ENCODE measurements at places on chromosomes 6 and 20. TPM values are rescaled to one million over a fixed set of nuclear protein-coding genes. Genes with fewer than 3 reads are reported as not detected.

DNA sequence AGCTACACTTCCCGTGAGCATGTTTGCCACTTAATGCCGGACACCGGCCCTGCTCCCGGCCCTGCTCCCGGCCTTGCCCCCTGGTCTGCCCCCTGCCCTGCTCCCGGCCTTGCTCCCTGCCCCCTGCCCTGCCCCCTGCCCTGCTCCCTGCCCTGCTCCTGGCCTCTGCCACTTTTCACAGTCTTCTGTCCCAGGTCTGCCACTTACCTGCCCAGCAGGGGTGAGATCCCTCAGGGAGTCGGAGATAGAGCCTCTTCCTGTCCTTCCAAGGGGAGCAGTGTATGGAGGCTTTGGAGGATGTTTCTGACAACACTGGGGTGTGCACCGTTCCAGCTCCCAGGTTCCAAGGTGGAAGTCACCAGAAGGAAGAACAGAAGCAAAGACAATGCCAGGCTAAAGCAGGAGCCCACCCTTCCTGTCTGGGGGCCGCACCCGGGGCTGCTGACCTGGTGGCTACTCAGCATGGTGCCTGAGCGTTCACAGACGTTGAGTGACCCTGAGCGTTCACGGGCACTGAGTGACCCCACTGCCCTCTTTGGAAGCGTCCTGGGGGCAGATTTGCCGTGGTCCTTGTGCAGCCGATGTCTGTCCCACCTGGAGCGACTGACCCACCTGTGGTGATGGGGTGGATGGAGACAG lies 199.8 kb downstream of the DLL1 start:
- peak; percentile 23 for DNase-seq

DNA sequence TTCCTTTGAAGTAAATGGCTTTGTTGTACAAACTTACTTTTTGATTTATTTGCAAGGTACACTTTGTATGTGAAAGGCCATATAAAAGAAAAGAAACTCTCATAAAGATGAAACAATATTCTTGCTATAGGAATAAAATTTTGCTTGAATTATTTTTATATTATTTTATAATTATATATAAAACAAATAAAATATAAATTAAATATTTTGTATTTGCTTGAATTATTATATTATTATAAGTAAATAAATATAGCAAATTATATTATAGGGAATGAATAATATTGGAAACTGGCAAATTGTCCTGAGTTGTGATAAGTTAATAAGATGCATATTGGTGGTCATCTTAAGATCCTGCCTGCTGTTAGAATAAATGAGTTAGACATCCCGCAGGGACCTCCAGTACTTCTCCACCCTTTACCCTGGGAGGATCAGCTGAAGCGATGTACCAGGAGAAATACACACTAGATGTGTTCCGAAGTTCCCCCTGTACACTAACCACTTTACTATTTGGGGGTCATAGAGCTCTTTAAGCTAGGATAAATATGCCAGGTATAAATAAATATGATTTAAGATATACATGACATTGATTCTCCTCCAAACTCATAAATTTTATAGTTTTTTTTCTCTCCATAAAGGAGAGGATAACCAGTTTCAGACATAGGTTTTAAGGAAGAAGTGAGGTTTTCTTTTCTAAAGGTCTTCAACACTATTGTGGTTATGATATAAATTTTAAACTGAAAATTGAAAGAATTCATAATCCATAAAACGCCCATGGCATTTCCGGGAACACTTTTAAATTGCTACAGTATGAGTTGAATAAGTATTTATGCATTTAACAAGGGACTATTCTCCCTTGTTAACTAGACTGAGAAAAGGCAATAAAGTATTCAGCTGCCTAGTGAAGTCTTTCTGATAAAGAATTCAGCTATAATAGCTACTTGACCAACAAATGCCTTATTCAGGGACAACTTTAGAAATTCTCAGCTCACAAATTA lies 486.3 kb upstream of the MARCKS start:
- DNase-seq = no peak

- DNase-seq = no peak
Measured at GRCh38 chr6:14458669-14459266, 341.2 kb downstream of the CD83 start.

GRCh38 chr6:81562169-81562568 lies 190.3 kb downstream of the TENT5A start:
- DNase-seq = no peak

DNA sequence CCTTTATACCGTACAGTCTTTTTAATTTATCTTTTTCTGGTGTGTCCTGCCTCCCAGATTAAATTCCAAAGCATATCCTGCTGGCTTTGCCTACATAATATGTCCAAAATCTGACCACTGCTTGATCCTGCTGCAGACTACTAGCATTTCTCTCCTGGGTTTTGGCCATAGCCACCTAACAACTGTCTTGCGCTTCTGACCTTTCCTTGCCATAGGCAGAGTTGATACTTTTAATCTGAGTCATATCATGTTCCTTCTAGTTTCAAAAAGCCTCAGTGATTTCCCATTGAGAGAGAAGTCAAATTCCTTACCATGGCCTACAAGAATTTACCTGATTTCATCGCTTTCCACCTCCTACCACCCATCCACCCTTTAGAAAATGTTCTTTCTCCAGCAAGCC lies 104.8 kb downstream of the BCKDHB start:
- no peak for DNase-seq

DNA sequence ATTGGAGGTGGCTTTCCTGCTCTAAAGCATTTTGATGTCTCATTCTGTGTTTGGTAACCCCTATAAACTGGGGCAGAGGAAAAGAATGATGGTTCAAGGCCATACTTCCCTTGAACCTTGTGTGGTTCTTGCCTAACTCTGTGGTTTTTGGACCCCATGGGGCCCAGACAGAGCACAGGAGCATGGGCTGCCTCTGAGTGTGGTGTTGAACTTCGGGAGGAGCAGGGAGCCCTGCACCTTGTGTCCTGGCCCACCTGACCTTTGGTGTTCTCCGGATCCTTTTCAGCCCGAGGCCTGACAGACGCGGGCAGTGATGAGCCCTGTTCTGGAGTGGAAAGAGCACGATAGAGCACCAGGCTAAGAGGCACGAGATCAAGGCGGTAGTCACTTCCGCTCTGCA lies 18.8 kb downstream of the TMEM74B start:
- DNase-seq = no peak

- no peak for DNase-seq
Measured at GRCh38 chr20:50306478-50307423, 116.1 kb downstream of the CEBPB start.

- no peak for DNase-seq
Measured at GRCh38 chr6:151148111-151148510, 91.7 kb upstream of the AKAP12 start.

- no peak for DNase-seq
Measured at GRCh38 chr6:116948533-116949304, 71.7 kb downstream of the RFX6 start.

DNA sequence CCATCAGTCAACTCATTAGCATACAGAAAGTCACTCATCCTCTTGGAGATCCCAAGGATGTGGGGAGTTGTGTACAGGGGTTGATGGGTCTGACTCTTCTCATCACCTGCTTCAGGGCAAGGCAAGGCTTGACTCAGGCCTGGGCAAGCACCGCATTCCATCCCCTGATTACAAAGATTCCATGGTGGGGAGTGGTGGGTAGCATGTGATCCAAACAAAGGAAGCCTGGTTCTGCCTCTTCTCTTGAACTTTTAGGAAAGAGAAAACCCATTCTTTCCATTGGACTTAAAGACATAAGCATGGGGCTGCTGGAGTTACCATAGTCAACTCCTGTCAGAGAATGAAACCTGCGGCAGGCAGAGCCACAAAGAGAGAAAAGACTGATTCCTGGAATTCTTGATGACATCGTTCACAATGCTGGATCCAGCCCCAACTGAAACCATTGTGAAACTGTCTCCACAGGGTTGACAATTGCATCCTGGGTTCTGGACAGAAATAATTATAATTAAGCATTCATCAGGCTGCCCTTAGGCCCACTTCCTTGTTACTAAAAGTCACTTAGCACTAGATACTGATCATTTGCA lies 235.8 kb upstream of the KCNG1 start:
- no peak for DNase-seq

- DNase-seq = no peak
Measured at GRCh38 chr20:61977419-61977786, 88.3 kb downstream of the TAF4 start.

GRCh38 chr6:8079126-8079525 lies 14.9 kb upstream of the BLOC1S5 start:
- no peak for DNase-seq

- DNase-seq = no peak
Measured at GRCh38 chr6:3450888-3451287, 6.0 kb downstream of the SLC22A23 start.

GRCh38 chr6:44966449-44967092 lies 361.6 kb upstream of the RUNX2 start:
- no peak for DNase-seq

DNA sequence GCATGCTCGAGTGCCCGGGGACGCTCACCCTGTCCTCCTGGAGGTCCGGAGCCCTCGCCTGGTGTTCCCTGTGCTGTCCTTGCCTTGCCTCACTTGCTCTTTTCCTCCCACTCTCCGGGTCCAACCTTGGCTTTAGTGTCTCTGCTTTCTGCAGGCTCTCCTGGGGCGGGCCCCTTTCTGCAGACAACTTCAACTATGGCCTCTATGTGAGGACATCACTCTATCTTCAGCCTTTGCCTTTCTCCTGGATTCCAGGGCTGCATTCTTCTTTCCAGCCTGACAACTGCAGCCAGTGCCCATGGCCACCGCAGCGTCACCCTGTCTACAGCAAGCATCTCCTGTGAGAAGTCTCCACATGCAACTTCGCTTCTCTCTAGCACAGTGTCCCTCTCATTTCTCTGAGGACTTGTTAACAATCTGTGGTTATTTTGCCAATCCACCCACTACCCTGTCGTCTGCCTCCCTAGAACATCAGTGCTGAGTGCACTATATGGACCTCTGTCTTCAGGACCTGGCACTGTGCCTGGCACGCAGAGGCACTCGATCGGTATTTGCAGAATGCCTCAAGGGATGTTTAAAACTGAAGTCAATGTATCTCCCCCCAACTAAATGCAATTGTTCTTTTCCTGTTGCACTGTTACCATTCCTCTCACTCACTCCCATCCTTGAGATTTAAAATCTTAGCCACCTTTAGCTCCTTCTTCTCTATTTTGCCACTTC lies 35.9 kb downstream of the FOXC1 start:
- no peak for DNase-seq

- DNase-seq = no peak
Measured at GRCh38 chr6:36563237-36563927, 16.1 kb upstream of the STK38 start.

The MEI4 gene
- 0.23 TPM for total RNA-seq

The ASIP gene
- total RNA-seq = not detected

The AGER gene
- total RNA-seq = 9.6 TPM

The AAR2 gene
- total RNA-seq = 25.4 TPM

Measured in H1 (cell line).